ENCODE measurements at places on chromosomes 3 and 15.

DNA sequence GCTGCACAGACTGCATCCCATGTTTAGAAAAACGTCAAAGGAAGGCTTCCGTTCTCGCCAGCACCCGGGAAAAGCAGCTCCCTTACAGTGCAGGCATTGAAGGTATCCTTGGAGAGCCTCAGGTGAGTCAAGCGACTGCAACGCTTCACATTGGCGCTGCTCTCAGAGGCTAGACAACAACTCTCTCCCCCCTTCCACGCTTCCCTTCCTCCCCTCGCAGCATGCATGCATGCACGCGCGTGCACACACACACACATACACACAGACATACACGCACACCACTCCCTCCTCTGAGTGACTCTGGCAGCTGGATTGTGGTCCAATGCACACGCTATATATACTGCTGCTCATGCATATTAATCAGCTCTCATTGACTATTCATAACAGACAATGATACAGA is 191.1 kb downstream of the PDZRN3 start:
- no peak for DNase-seq

DNA sequence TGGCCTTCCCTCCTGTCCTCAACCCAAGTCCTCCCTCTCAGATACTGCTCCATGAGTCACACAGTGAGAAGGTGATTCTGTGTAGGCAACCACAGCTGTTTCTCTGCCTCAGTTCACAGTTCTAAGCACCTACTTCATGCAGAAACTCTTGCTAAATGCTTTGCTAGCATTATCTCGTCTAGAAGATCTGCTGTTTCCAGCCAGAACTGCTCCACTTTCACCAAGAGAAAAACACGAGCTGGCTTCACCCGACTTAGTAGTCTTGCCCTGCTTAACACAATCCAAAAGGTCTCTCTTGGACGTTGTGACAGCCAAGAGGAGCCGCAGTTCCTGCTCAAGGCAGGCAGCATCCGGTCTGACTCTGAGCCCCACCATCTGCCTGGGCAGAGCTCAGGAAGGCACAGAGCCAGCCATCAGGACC is 272.1 kb downstream of the UACA start:
- no peak for DNase-seq

GRCh38 chr3:174949523-174949922 is 90.4 kb downstream of the NAALADL2 start:
- DNase-seq = no peak

DNA sequence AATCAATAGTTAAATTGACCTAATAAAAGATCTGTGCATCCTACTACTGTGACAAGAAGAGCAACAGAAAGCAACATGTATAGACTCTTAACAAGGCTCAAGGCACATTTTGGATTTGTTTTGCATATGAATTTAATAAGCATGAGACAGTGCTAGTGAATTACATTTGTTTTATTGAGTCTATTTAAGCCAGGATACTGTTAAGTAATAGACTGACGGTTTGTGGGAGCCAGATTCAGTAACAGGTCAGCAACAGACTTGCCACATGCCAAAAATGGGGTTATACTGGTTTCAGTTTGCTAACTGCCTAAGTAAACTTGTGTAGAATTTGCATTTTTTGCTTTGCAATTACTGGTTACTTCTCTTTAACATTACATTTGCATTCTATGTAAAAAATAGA is 54.0 kb downstream of the MBNL1 start:
- no peak for DNase-seq

DNA sequence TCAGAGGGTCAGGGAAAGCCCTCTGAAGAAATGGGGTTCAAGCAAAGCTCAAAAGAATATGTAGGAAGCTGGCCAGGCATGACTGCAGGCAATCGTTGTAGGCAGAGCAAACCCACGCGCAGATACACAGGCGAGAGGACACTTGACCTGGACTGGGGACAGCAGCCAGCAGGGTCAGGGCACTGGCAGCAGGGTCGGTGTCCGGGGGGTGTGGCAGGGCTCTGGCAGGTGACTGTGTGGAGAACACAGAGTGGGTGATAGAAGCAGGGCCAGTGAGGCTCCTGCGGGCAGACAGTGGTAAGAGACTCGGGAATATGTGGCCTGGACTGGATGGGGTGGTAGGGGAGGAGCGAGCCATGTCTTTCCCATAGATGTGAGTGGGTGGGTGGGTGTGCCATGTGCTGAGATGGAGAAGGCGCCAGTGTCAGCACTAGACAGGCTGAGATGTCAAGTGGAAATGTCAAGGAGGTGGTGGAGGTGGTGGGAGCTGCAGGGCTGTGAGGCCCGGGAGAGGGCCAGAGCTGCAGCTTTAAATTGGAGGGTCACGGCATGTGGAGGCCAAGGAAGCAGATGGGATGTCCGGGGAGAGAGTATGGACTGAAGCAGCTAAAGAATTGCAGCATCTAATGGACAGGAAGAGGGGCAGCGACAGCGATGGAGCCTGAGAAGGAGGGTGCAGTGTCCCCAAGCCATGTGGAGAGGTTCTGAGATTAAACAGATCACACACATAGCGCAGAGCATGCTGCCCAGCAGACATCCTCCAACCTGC is 13.4 kb downstream of the TMEM43 start:
- no peak for DNase-seq

- peak; percentile 46 for DNase-seq
Measured at GRCh38 chr3:184546252-184546651, 15.3 kb upstream of the EPHB3 start.

DNA sequence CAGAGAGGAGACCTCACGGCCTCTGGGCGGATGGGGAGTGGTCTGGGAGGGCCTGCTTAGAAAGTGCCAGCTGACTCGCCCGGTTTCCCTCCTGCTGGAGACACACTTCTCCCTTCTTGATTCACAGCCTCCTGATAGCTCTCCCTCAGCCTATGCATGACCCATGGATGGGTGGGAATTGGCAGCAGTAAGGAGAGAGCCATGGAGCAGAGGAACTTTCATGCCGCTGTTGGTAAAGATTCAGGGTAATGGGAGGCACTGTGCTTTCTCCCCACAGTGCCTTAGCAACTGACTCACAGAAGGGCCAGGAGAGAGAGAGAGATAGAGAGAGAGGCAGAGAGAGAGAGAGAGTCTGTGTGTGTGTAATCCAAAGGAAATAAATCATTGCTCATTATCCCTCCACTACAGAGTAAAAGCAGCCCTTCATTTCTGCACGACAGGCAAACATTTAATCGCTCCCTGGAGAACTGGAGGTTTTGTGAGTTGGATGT is 82.8 kb downstream of the SEMA5B start:
- DNase-seq = no peak

- no peak for DNase-seq
Measured at GRCh38 chr3:174294616-174295015, 564.5 kb upstream of the NAALADL2 start.

- no peak for DNase-seq
Measured at GRCh38 chr3:95453242-95453641, 1361.2 kb upstream of the EPHA6 start.

- no peak for DNase-seq
Measured at GRCh38 chr15:26028086-26028740, 165.1 kb upstream of the ATP10A start.

DNA sequence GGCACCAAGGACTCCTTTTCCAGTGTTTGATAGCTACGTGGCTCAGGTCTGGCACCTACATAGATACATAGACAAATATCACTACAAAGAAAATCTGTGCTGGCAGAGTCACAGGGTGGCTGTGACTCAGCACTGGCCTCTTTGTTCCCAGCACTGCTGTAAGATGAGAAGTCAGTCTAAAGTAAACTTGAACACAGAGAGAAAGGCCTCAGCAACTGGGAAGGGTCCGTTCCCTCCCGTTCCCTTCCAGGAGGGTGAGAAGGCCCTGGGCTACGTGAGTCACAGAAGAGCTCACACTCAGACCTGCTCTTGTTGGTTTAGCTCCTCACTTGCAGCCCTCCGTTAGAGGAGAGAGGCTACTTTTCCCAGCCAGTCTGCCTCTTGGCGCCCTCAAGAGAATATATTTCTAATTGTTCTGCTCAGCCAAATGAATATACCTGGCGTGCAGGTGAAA is 23.1 kb downstream of the ANXA2 start:
- DNase-seq = no peak

- no peak for DNase-seq
Measured at GRCh38 chr3:45100981-45101407, 45.2 kb downstream of the CDCP1 start.

- DNase-seq = no peak
Measured at GRCh38 chr3:46218196-46218709, 10.1 kb upstream of the CCR1 start.

GRCh38 chr15:100250176-100250800 is 91.5 kb downstream of the ADAMTS17 start:
- DNase-seq = peak; percentile 50

GRCh38 chr3:126545544-126545943 is 13.2 kb downstream of the C3orf22 start:
- peak; percentile 42 for DNase-seq

DNA sequence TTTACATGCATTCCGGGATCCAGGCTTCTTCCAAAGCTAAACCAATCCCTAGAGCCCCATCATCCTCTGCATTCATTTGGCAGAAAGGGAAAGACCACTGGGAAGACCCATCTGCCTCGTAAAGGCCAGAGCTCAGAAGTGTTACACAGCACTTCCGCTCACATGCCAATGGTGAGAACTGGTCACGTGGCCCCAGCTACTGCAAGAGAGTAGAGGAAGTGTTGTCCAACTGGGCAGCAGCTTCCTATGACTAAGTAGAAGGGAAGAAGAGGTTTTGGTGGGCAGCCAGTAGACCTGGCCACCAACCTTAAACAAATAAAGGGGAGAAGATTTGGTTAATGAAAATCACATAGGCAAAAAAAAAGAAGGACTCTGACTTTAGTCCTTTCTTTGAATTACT is 74.4 kb upstream of the PPP2R3A start:
- no peak for DNase-seq

GRCh38 chr15:69869881-69870505 is 227.7 kb downstream of the TLE3 start:
- DNase-seq = no peak

- DNase-seq = no peak
Measured at GRCh38 chr3:13762906-13763305, 117.0 kb downstream of the WNT7A start.

DNA sequence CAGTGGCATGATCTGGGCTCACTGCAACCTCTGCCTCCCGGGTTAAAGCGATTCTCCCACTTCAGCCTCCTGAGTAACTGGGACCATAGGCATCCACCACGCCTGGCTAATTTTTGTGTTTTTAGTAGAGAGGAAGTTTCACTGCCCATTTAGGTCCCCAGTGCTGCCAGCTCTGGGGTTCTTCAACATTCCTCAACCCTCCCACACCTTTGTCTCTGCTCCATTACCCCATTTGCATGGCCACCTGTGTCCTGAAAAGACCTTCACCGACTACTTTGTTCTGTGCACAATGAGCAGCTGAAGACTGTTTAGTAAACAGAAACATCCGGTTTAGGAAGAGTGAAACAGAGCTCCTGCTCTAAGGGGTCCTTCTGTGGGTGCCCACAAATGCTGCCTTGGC is 92.0 kb downstream of the FAM43A start:
- DNase-seq = peak; percentile 22

DNA sequence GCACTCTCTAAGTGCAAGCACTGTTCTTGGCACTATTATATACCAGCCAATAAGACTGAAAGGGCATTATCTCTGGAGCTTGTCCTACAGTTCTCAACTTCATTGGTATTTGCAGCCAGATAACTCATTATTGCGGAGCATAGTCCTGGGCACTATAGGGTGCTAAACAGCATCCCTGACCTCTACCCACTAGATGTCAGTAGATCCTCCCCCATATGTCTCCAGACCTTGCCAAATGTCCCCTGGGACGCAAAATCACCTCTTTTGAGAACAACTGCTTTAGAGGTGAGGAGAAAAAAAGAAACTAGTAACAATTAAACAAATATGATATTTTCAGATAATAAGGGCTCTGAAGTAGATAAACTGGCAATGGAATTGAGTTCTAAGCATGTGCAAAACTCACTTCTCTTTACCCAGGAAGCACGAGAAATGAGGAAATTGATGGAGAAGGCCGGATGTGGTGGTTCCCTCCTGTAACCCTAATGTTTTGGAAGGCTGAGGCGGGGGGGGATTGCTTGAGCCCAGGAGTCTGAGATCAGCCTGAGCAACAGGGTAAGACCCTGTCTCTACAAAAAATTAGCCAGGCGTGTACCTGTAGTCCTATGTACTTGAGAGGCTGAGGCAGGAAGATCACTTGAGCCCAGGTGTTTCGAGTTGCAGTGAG is 61.4 kb downstream of the FRMD4B start:
- DNase-seq = no peak

- no peak for DNase-seq
Measured at GRCh38 chr15:88077296-88078020, 179.1 kb downstream of the NTRK3 start.

- DNase-seq = no peak
Measured at GRCh38 chr15:70576696-70577095, 186.7 kb downstream of the UACA start.

- DNase-seq = no peak
Measured at GRCh38 chr15:83066034-83066733, 868 bp downstream of the BTBD1 start.

DNA sequence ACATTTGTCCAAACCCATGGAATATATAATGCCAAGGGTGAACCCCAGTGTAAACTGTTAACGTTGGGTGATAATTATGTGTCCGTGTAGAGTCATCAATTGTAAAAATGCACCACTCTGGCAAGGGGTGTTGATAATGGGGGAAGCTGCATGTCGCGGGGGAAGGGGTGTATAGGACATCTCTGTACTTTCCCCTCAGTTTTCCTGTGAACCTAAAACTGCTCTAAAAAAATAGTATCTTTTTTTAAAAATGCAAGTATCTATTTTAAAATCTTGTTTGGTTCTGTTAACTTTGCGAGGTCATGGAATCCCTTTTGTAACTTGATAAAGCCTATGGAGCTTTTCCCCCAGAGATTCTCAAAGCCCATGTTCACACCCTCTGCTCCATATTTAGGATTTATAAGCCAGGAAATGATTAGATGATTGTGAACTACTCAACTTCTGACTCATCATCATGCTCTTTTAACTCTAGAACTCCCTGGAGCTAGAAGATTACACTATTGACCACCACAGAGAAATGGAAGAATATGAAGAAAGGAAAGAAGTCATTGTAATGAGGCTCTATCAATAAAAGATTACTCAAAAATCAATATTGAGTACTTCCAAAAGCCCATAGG is 56.1 kb upstream of the C3orf49 start:
- DNase-seq = no peak

GRCh38 chr3:28068342-28068741 is 173.1 kb upstream of the CMC1 start:
- DNase-seq = no peak

GRCh38 chr3:74523811-74524210 is 90.6 kb downstream of the CNTN3 start:
- DNase-seq = no peak

DNA sequence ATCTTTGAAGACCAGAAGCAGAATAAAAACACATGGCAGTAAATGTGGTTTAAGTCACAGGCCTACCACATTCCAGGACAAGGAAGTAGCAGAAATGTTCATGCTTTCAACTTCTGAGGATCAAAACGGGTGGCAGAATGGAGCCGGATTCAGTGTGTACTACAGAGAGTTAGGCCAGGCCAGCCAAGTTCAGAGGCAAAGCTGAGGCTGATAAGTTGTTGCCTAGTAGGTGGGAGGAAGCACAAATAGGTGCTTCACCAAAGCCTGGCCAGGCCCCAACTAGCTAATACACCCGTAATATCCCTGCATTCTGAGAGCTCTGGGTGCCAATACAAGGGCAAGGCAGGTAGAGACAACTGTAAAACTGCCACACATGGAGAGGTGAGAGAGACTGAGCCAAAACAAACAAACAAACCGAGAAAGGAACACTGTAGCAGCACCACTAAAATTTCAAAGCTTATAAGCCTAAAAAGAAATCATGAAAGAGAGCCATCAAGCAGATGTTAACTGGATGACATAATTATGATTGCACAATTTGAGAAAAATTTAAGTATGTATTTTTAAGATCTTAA is 156.4 kb upstream of the CBLB start:
- DNase-seq = no peak

- DNase-seq = no peak
Measured at GRCh38 chr3:188489639-188490405, 335.9 kb downstream of the LPP start.
